Hair follicle dermal papilla cell (primary cell): ENCODE measurements at places on chromosomes 2 and 18. TPM values are rescaled to one million over a fixed set of nuclear protein-coding genes. Genes with fewer than 3 reads are reported as not detected.

The EVA1A gene
- total RNA-seq, result 31.2 and 32.1 TPM in 2 replicates

The RRM2 gene
- total RNA-seq, result 3.9 and 8.1 TPM in 2 replicates

The SCN9A gene
- total RNA-seq, result 1.3 and 2.6 TPM in 2 replicates

The XDH gene
- 0.97 and 1.1 TPM in 2 replicates for total RNA-seq

The GPR35 gene
- total RNA-seq, result 0.32 and 0.73 TPM in 2 replicates
